ENCODE measurements at places on chromosomes 12 and 14.

DNA sequence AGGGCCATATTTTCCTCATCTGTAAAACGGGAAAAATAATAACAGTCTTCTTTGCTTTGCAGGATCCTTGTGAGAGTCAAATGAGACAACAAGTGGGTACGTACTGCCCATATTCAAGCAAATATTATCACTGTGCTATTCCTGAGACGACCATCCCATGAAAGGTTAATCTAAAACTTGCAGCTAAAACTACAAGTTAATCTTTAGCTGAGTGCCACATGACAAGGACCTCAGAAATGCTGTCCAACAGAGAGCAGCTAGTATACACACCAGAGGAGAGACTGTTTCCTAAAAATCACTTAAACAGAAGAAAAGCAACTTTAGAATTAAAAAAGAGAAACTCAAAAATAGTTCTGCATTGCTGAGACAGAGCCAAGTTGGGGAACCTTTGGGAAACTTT, 162.7 kb upstream of the TMTC2 start:
- no peak for DNase-seq

DNA sequence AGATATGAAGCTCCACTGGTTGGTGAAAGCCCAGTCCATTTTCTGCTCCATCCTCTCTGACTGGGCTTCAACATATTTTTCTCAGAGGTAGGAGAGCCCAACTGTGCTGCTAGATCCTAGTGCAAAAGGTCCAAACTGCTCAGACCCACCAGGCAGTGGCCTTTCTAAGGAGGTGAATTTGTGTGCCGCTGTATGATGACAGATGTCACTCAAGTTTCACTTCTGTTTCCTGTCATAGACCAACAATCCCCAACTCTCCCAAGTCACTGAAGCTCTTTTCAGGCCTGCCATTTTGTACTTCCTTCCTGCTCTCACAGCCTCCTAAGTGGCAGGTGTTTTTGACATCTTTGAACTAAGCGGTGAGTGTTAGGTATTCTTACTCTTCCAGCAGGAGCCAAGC, 16.4 kb upstream of the RNASE4 start:
- no peak for DNase-seq

- DNase-seq = no peak
These were observed 2.6 kb downstream of the SMIM41 start for GRCh38 chr12:52082026-52082668.

- DNase-seq = no peak
These were observed 221.7 kb upstream of the GRIP1 start for GRCh38 chr12:66900616-66901015.

All from NT2/D1 (cell line).